Neural crest cell (in vitro differentiated cells): ENCODE measurements at places on chromosomes 5 and 9. TPM values are rescaled to one million over a fixed set of nuclear protein-coding genes. Genes with fewer than 3 reads are reported as not detected.

GRCh38 chr9:137278721-137279711 lies 1.5 kb downstream of the TOR4A start:
- no peak for DNase-seq
- peaks cover 13% of the 10 kb centered on the region for H3K4me1 ChIP-seq
- no peak overlapping the region for H3K4me3 ChIP-seq
- no peaks in the 10 kb centered on the region for H3K36me3 ChIP-seq
- no peak overlapping the region for H3K27ac ChIP-seq

DDX46 gene
- 74.7 and 78.5 TPM in 2 replicates for total RNA-seq

DNA sequence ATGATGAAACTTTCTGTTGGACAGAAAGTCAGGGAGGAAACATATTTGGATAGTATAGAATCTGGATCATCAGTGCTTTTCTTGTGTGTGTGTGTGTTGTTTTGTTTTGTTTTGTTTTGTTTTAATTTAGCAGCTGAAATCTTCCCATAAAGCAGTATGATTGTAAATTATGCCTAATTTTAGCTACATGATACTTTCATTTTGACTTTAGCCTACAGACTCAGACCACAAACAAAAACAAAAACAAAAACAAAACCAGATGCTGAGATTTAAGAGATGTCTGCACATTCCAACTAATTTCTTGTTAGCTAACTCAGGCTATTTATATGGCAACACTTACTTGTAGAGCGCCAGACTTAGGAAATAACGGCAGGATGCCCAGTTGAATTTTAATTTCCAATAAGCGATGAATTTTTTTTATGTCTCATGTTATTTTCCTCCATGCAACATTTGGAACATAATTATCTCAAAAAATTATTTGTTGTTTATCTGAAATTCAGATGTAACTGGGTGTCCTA lies 119.5 kb upstream of the TRPC7 start:
- H3K27ac ChIP-seq = no peak overlapping the region
- H3K27me3 ChIP-seq = peaks cover 10% of the 10 kb centered on the region
- H3K36me3 ChIP-seq = no peaks in the 10 kb centered on the region

DNA sequence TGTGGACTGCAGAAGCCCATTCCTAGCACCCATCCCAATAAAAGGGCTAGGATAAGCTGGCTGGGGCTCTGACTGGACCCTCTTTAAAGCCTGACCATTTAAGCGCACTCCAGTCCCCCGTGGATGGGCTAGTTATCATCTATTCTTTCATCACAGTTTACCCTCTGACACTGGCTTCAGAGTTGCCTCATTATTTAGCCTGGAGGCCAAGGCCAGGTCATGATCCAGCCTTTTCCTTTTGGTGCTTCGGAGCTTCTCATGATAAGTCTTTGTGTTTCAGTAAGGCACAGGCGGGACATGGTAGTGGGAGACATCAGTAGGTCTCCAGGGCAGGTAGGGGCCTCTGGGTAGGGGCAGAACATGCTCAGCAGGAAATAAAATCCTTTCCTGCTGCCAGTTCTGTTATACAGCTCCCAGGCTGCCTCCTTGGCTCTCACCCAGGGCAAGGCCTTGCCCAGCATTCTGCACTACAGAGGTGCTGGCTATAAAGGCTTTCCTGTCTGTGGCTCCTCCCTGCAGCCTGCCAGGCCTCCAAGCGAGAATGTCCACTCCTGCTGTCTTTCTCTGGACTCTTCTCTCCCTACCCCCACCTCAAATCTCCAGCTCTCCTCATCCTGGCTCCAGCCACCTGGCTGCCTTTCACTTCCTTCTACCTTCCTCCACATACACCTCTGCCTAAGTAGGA lies 128.8 kb downstream of the FSTL4 start:
- no peak overlapping the region for H3K27ac ChIP-seq
- peaks cover 5% of the 10 kb centered on the region for H3K27me3 ChIP-seq
- no peaks in the 10 kb centered on the region for H3K36me3 ChIP-seq
- no peak for DNase-seq
- H3K4me1 ChIP-seq = peaks cover 11% of the 10 kb centered on the region
- no peak overlapping the region for H3K4me3 ChIP-seq

RNF20 gene
- 66.6 and 70.2 TPM in 2 replicates for total RNA-seq

DNA sequence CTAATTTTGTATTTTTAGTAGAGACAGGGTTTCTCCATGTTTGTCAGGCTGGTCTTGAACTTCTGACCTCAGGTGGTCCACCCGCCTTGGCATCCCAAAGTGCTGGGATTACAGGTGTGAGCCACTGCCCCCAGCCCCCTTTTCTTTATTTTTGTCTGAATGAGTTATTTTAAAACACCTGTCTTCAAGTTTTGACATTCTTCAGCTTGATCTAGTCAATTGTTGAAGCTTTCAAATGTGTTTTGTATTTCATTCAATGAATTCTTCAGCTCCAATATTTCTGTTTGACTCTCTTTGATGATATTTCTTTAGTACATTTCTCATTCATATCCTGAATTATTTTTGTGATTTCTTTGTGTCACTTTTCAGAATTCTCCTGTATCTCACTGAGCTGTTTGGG lies 486.2 kb downstream of the DMAC1 start:
- H3K27ac ChIP-seq = peak overlapping the region; percentile 32
- peaks cover 25% of the 10 kb centered on the region for H3K36me3 ChIP-seq
- peaks cover 7% of the 10 kb centered on the region for H3K4me1 ChIP-seq
- no peak overlapping the region for H3K4me3 ChIP-seq
- no peaks in the 10 kb centered on the region for H3K27me3 ChIP-seq

- H3K27ac ChIP-seq = no peak overlapping the region
- no peaks in the 10 kb centered on the region for H3K4me1 ChIP-seq
- no peak for DNase-seq
- H3K36me3 ChIP-seq = no peaks in the 10 kb centered on the region
- H3K27me3 ChIP-seq = no peaks in the 10 kb centered on the region
These were observed 115.8 kb downstream of the MTX3 start for GRCh38 chr5:79875230-79875629.

DNA sequence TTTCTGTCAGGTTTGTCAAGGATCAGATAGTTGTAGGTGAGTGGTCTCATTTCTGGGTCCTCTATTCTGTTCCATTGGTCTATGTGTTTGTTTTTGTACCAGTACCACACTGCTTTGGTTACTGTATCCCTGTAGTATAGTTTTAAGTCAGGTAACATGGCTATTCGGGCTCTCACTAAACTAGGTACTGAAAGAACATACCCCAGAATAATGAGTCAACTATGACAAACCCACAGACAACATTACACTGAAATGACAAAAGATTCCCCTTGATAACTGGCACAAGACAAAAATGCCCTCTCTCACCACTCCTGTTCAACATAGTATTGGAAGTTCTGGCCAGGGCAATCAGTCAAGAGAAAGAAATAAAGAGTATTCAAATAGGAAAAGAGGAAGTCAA lies 535.3 kb upstream of the CYLC2 start:
- no peak for DNase-seq
- no peak overlapping the region for H3K27ac ChIP-seq
- H3K4me3 ChIP-seq = no peak overlapping the region
- H3K36me3 ChIP-seq = no peaks in the 10 kb centered on the region
- H3K27me3 ChIP-seq = peaks cover 7% of the 10 kb centered on the region

DNA sequence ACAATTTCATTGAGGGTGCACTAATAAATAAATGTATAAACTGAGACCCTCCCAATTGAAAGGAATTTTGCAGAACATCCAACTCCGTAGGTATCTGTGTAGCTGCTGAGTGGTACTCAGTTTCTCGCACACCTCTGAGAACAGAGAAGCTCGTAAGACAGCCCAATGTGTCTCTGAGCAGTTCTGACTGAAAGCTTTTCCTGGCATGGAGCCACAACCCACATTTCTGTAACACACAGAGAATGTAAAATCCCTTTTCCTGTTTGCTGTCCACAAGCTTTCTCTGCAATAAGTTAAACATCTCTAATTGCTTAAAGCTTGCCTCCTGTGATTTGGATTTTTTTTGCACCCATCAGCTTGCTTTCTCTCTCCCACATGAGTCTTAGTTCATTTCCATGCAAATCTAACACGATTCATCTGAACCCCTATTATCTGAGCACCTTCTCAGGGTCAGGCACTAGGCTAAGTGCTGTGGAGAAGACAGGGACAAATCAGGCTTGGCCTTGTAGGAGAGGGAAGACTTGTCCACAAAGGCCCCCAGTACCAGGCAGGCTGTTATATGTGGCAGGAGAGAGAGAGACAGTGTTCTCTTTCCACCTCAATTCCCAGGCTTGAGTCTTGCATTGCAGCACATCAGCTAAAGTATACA lies 44.2 kb upstream of the COL15A1 start:
- DNase-seq = no peak
- H3K27me3 ChIP-seq = peaks cover 3% of the 10 kb centered on the region
- no peaks in the 10 kb centered on the region for H3K36me3 ChIP-seq
- H3K27ac ChIP-seq = no peak overlapping the region
- H3K4me3 ChIP-seq = no peak overlapping the region

- peaks cover 22% of the 10 kb centered on the region for H3K4me1 ChIP-seq
- no peak overlapping the region for H3K27ac ChIP-seq
- peaks cover 2% of the 10 kb centered on the region for H3K36me3 ChIP-seq
- no peak overlapping the region for H3K4me3 ChIP-seq
- no peak for DNase-seq
These were observed 29.8 kb upstream of the ALDOB start for GRCh38 chr9:101465326-101465915.

C9 gene
- not detected in 2 replicates for total RNA-seq

DNA sequence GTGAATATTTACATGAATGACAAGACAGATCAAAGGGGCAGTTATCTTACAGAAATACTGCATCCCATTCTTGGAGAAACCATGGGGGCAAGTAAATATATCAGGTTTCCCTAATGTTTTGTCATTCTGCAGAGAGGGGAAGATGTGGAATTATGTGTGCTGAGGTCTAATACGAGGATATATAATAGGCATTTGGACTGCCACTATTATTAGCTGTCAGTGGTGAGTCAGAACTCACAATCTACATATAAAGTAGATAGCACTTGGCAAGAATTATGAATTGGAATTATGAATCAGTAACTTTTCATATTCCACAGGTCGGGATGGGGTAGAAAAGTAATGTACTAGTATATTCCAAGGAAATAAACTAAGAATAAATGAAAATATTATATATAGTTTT lies 121.7 kb downstream of the GIN1 start:
- no peak overlapping the region for H3K27ac ChIP-seq
- H3K4me3 ChIP-seq = no peak overlapping the region
- peaks cover 24% of the 10 kb centered on the region for H3K4me1 ChIP-seq
- no peak for DNase-seq

ECM2 gene
- not detected in 2 replicates for total RNA-seq

CNTFR gene
- total RNA-seq = 112 and 115 TPM in 2 replicates

- no peaks in the 10 kb centered on the region for H3K27me3 ChIP-seq
- H3K4me1 ChIP-seq = peaks cover 42% of the 10 kb centered on the region
These were observed 17.2 kb downstream of the NDST1 start for GRCh38 chr5:150525163-150525562.

PCDHGB5 gene
- total RNA-seq = 0.91 and 1.5 TPM in 2 replicates

- no peaks in the 10 kb centered on the region for H3K36me3 ChIP-seq
- no peak for DNase-seq
These were observed 48.3 kb downstream of the SPRY4 start for GRCh38 chr5:142276517-142276916.

DNA sequence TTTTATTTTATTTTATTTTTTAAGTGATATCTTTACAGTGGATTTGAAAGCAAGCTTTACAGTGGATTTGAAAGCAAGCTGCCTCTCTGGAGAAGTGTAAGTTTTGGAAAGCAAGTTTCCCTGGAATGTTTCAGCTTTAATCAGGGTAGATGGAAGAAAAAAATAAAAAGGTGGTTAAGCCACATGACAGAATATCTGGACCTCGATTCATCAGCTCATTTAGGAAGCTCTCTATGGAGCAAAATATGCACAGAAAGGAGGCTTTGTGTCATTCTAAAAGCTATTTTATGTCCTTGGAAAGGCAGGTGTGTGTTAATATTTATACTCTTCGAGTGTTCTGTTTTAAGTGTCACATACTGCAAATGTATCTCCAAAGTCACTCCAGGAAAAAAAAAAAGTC lies 409.2 kb upstream of the KLF4 start:
- no peak overlapping the region for H3K4me3 ChIP-seq
- DNase-seq = no peak
- H3K27me3 ChIP-seq = no peaks in the 10 kb centered on the region
- H3K36me3 ChIP-seq = no peaks in the 10 kb centered on the region
- H3K4me1 ChIP-seq = no peaks in the 10 kb centered on the region

GRCh38 chr5:139848508-139849100 lies 53.0 kb downstream of the PSD2 start:
- H3K4me3 ChIP-seq = peak overlapping the region; percentile 78
- peaks cover 58% of the 10 kb centered on the region for H3K27me3 ChIP-seq
- H3K4me1 ChIP-seq = peaks cover 3% of the 10 kb centered on the region
- no peak overlapping the region for H3K27ac ChIP-seq
- DNase-seq = peak; percentile 24

NSD1 gene
- 122 TPM in 2 replicates for total RNA-seq

DNA sequence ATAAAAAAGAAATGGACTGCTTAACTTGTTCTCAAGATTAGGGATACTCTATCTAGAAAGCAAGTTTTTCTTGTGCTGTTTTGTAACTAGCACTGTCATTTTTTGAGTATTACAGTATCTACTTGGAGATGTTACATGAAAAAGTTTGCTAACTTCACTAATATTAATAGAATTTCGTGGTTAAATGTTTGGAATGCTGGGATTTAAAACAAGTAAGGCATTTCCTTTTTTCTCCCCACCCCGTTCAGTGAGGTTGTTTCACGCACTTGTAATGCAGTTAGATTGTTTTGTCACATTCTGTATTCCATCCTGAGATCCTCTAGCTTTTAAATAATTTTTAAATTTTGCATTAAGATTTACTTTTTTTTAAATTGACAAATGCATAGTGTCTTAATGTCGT lies 20.0 kb upstream of the TEK start:
- no peak for DNase-seq
- no peak overlapping the region for H3K4me3 ChIP-seq
- peaks cover 2% of the 10 kb centered on the region for H3K36me3 ChIP-seq
- no peaks in the 10 kb centered on the region for H3K27me3 ChIP-seq
- peaks cover 13% of the 10 kb centered on the region for H3K4me1 ChIP-seq

- H3K4me3 ChIP-seq = no peak overlapping the region
- H3K27ac ChIP-seq = no peak overlapping the region
- no peaks in the 10 kb centered on the region for H3K4me1 ChIP-seq
These were observed 7.5 kb downstream of the OBP2B start for GRCh38 chr9:133201424-133202144.

DNA sequence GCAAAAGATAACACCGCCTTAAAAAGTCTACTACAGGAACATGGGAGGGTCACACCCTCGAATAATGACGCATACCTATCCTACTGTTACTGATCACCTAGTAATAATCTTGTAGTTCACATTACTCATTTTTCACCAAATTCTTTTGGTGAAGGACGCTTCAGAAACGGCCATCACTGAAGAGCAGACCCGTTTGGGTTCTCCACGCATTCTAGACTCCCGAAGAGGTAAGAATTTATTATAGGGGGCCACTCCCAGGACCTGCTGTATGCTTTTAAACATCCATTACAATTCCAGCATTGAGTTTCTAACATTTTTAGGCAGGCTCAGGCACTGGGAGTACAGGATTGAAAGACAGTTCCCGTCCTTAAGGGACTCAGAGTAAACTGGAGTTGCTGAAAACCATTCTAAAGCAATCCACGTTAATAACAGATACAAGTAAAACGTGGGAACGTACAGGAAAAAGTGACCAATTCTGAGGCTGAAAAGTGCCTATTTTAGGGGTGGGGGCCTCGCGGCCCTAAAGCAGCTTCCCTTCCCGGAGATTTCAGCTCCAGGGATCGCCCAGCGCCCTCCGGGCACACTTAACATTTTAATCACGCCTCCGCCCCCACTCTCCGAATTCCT lies at the start of gene FER:
Gene FER, plus strand, starts transcription at position 124 of the 627 bp plus-strand sequence. CDS start 50,286 bp downstream, outside the sequence.
- peaks cover 28% of the 10 kb centered on the region for H3K4me1 ChIP-seq
- no peaks in the 10 kb centered on the region for H3K36me3 ChIP-seq
- peak within 1 kb of the TSS; percentile 90 for H3K4me3 ChIP-seq
- no peaks in the 10 kb centered on the region for H3K27me3 ChIP-seq
